ENCODE measurements at places on chromosomes 16 and 17.
A peak's percentile ranks its signal among the peaks of the same experiment; 100 is the strongest.

- no peak for DNase-seq
Observed at GRCh38 chr17:37829592-37830123, 84.8 kb upstream of the HNF1B start.

DNA sequence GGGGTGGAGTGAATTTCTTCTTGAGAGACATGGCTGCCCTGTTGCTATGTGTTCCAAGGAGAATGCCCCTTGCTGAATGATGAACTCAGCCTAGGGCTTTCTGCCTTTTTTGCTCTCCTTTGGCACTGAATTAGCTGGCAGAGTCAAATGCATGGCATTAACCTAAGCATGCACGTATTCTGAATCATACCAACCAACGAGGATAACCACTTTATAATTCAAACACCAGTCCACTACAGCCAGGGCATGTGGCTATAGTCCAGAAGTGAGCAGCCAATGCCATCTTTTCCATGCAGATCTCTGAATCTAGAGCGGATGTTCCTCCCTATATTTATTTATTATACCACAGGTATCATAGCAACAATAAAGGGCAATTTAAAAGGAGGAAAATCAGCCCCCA, 15.7 kb downstream of the TMIGD1 start:
- peak; percentile 31 for DNase-seq

- no peak for DNase-seq
Observed at GRCh38 chr17:3740611-3741073, 16.9 kb downstream of the HASPIN start.

DNA sequence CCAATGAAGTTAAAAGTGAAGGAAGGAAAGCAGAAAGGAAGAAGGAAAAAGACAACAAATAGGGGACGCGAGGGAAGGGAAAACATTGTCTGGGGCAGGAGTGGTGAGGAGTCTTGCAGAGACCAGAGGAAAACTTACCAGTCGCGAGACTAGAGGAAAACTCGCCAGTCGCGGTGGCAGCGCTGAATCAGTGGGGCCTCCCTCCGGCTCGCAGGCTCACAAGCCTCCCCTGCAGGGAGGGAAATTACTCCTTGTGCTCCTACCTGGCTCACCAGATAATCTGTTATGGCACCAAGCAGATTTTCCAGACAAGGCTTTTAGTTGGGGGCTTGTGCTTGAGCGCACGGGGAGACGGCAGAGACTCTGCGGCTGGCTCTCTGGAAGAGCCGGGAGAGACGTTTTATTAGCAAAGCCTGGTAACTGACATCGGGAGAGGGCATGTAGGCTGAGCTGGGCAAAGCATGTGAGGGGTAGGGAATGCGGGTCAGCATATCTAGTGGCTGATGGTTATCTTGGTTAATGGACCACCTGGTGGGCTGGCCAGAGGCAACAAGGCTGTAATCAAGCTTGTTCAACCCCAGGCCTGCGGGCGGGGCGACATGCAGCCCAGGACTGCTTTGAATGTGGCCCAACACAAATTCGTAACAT, 37.1 kb downstream of the LCMT1 start:
- no peak for DNase-seq

GRCh38 chr16:11258553-11259492, 2.8 kb upstream of the SOCS1 start:
- DNase-seq, result no peak

DNA sequence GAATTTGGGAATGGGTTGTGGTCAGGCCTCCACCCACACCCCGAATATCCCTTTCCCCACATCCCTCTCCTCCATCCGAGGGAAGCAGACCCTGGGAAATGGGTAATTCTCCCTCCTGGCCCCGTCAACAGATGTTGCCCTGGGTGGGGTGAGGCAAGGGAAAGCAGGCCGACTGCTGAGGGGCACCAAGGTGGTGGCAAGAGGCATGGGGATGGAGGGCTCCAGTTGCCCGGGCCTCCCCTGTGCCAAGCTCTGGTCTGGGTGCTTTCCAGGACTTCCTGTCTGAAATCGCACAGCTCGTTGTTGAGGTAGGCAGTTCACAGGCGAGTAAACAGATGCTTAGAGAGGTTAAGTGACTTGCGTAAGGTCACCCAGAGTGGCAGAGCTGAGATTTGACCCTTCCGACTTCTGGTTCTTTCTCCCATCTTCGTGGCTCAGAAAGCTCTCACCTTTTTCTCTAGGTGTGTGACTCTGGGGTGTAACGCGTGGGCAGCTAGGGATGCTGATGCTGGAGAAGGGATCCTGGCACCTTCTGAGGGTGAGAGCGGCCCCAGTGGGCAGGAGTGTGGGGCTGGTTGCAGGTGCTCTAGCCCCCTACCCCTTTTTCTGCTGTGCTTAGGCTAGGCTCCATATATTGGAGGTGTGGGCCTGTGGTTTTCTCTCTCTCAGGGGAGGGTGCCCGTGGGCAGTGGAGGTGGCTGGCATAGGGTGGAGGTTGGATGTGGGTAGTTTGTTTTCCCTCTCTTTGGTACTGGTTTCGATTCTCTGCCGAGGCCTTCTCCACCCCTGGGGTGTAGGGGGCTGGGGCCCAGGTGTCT, 17.2 kb downstream of the RARA start:
- DNase-seq, result peak; percentile 64

- DNase-seq, result no peak
Observed at GRCh38 chr17:82061047-82061925, 4.3 kb downstream of the DUS1L start.

- DNase-seq, result no peak
Observed at GRCh38 chr17:41390411-41390938, 6.9 kb downstream of the KRT31 start.

DNA sequence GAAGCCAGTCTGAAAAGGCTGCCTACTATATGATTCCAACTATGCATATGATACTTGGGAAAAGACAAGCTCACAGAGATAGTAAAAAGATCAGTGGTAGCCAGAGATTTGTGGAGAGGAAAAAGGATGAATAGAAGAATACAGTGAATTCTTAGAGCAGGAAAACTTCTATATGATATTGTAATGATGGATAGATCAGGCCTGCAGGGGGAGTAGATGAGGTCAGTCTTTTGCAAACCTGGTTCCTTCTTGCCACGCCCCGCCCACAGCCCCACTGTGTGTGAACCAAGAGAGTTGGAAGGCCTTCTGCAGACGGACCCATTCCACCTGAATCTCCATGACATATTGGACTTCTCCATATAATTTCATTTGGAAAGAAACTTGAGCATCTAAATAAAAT, 761 bp upstream of the CCL8 start:
- no peak for DNase-seq

GRCh38 chr16:55330781-55331647, 7.0 kb downstream of the IRX6 start:
- no peak for DNase-seq

DNA sequence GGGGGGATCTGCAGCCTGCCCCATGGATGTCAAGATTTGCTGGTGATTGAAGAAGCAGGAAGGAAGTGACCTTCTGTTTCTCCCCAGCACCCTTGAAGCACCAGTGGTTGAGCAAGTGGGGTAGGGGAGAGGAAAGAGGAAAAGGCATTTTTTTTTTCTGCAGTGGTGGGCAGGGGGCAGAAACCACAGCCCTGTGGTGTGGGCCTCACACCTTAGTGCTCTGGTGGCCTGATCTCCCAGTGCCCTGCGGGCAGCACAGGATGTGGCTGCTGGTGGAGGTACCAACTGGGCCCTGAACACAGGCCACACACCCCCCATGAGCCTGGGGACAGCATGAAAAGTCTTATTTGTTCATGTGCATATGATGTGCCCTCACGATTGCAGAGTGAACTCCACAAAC, 7.1 kb downstream of the ITGAD start:
- DNase-seq, result no peak

- peak; percentile 49 for DNase-seq
Observed at GRCh38 chr16:66342294-66342900, 24.1 kb upstream of the CDH5 start.

GRCh38 chr16:50254072-50254471, 12.3 kb upstream of the ADCY7 start:
- no peak for DNase-seq

DNA sequence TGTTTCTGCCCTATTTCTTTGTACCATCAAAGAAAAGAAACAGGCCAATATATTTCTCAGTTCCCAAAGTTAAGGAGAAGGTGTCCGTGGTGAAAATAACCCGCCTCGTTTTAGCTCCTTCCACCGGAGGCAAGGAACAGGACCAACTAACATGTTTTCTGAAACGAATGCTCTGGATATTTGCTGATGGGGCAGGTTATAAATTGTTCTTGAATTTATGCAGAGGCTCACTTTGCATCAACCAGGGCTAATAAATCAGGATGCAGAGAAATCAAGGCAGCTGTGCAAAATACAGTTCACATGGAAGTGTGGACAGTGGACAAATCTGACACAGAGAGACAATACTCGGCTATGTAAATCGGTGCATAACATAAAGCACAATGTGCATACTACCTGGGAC, 189.8 kb downstream of the GRIN2A start:
- no peak for DNase-seq

DNA sequence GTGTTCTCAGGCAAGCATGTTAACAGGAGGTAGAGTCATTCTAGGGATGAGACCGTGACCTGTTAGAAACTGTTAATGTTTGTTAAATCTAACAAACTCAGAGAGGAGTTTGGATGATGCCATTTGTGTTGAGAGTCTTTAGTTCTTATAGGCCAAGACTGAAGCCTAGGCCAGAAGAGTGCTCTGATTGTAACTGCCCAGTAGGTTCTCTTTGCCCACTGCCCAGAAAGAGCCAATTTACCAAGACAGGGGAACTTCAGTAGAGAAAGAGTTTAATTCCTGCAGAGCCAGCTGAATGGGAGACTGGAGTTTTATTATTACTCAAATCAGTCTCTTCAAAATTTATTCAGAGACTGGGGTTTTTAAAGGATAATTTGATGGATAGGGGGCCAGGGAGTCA, 42.5 kb downstream of the ARHGAP44 start:
- no peak for DNase-seq

GRCh38 chr16:7775072-7775488, 442.4 kb downstream of the RBFOX1 start:
- no peak for DNase-seq

DNA sequence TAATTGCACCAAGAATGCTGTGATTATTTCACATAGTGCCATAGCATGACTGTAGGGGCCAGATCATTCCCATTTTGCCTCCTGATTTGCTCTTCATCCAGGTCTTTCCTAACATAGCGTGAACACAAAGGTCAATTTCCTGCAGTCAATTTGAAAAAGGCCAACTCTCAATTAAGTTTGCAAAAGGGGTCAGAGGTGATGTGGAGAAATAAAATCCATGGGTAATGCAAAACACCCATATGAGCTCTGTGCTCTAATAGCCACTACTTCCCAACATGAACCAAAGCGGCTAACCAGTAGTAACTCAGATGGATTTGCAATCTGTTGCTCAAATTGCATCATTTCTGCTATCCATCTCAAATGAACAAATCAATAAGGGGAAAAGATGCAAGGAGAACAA, 275.5 kb upstream of the SOX9 start:
- DNase-seq, result no peak
